ENCODE measurements at places on chromosomes 11 and 22.

DNA sequence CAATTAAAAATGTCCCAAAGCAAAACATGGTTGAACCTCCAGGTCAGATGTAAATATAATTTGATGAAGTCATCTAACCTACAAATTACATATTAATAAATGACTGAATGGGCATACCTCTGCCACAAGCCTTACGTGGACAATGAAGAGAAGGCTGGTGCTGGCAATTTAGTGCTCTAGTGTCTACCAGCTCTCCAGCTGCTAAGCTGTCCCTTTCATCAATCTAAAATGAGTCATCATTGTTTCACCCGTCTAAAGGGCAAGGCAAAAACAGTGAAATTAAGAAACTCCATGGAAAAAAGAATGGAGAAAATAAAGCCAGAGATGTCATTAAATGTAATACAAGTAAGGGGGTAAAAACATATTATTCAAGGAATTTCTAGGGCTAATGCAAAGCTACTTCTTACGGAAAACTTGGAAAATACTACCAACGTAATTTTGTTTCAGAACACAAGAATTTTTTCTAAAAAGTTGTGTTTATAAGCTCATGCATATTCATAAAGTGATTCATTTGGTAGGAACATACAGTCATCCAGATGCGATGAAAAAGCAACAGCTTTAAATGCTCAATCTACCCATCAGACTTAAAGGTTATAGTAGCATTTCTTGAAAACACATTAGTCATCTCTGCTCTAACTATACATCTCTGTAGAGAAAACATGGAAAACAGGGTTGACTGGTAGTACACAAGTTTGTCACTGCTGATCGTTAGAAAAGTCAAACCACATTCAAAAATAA is 71.5 kb downstream of the SIK3 start:
- DNase-seq, result no peak

- DNase-seq, result no peak
Observed at GRCh38 chr11:112176077-112176476, 765 bp downstream of the BCO2 start.

- peak; percentile 94 for DNase-seq
Observed at GRCh38 chr22:31211862-31212730, at the start of gene LIMK2. Gene LIMK2, plus strand, starts transcription at chr22:31212298. Its CDS starts 111 bp downstream, at chr22:31212409.

- DNase-seq, result peak; percentile 38
Observed at GRCh38 chr22:41285441-41285819, 557 bp downstream of the RANGAP1 start.

- no peak for DNase-seq
Observed at GRCh38 chr11:12556788-12557384, 117.3 kb upstream of the TEAD1 start.

DNA sequence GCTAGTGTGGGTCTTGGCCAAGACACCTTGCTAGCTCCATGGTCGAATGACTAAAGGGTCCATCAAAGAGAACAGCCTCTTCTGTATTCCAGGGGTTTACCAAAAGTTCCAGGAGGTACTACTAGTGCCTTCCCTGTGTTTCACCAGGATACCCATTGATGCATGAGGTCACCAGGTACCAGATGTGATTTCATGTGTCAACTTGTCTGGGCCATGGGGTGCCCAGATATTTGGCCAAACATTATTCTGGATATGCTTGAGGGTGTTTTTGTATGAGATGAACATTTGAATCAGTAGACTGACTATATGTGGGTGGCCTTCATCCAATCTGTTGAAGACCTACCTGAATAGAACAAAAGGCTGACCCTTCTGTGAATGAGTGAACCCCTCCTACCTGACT is 92.8 kb downstream of the GALNT18 start:
- no peak for DNase-seq

DNA sequence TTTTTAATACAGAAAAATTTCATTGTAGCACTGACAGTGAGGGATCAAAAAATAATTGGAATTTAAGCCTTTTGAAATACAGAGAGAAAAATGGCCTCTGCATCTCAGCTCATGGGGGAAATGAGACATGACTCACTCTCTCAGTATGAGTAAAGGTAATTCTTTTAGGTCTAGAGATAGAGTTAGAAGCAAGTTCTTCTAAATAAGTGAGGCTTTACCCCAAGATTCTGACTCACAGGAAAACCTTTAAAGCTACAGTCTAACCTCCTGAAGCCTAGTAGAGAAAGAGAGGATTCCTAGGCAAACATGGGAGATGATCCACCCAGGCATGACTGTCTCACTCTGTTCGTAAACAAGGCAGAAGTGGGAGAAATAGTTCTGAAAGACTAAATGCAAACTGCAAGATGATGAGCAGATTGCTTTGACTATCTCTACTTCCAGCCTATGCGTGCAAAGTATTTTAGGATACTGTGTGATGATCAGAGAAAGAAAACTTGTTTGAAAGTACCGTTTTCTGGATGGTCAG is 1003.3 kb upstream of the CCDC90B start:
- DNase-seq, result no peak

DNA sequence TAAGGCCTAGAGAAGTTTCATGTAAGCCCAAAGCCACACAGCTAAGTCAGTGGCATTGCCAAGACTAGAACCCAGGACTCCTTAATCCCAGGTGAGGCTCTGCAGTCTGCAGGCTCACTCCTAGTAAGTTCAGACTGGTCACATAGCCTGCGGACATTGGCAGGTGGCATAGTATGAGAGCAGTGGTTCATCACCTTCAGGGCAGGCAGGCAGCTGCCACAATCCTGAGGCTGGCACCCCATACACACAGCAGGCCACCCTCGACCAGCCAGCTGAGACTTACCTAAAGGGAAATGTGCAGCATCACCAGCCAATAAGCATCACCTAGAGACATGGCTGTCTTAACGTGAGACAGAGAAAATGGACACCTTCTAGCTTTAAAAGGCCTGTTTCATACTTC is 231.6 kb upstream of the UBASH3B start:
- DNase-seq, result no peak

DNA sequence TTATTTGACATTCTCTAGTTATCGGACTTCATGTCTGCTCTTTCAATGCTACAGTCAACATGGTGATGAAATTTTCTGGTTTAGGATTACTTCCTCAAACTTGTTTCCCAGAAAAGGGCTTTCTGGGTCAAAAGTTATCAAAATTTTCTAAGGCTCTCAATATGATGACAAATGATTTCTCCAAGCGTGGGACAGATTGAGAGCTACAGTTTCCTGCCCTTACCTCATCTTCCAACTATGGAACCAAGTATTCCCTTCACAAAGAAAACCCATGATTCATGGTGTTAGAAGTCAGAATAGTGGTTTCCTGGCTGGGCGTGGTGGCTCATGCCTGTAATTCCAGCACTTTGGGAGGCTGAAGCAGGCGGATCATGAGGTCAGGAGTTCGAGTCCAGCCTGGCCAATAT is 17.8 kb downstream of the MYO18B start:
- no peak for DNase-seq

GRCh38 chr11:9203691-9204311 is 61.3 kb downstream of the DENND5A start:
- no peak for DNase-seq

- no peak for DNase-seq
Observed at GRCh38 chr11:14248580-14248981, 110.4 kb downstream of the RRAS2 start.

DNA sequence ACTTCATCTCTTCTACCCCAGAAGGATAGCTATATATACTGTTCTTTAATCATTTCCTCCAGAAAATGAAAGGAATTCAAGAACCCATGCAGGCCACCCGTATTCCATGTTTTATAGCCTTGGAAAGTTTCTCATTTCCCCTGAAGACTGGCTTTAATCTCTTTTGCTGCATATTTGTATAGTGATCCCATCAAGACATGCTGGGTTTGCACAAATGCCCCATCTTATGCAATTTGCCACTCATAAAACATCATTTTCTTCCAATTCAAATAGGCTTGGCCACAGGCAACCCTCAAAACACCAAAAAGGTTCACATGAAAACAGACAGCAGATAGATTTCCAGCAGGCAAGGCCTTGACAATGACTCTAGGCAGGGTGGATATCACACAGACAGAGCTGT is 28.3 kb upstream of the APOA1 start:
- no peak for DNase-seq

GRCh38 chr11:65211293-65212105 is 29.8 kb downstream of the CAPN1 start:
- DNase-seq, result no peak

DNA sequence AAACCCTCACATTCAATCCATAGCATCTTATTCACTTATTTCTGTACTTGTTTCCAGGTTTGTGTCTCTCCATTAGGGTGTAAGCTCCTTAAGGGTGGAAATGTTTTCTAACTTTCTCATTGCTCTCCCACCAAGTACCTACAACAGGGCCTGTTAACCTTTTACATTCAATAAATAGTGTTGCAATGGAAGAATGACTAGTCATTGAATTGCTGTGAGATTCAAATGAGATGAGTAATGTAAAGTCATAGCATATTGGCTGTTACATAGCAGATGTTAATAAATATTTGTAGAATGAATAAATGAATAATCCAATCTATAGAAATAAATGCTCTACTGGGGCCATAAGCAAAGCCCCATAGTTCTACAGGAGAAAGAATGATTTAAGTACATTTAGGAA is 75.4 kb upstream of the DDI1 start:
- DNase-seq, result no peak

Measured in omental fat pad (tissue), 4 donors.